C1 segment of cervical spinal cord (tissue), 14 donors: ENCODE measurements at places on chromosomes 1 and 21.

DNA sequence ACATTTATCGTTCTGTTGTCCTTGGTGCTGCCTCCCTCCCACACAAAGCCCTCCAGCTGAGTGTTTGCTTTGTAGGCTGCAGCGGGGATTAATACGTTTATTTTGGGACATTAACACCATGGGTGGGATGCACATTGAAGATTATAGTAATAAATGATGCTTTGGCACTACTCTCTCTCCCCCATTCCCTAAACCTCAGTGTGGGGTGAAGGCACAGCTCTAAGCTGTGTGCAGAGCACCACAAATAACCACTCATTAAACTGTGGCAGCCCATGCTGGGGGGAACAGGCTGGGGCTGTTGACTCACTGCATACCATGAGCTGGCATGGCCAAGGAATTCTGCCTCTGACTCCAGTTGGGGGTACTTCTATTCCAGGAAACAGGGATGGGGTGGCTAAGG is 7.7 kb downstream of the PCP4L1 start:
- DNase-seq: no peak

GRCh38 chr1:201344206-201345080 is 33.0 kb downstream of the TNNT2 start:
- no peak for DNase-seq

- no peak for DNase-seq
Measured at GRCh38 chr1:15146142-15146680, 7.3 kb upstream of the TMEM51 start.

GRCh38 chr1:169041366-169041765 is 65.1 kb upstream of the ATP1B1 start:
- no peak for DNase-seq

- no peak for DNase-seq
Measured at GRCh38 chr1:185636848-185637247, 97.3 kb upstream of the HMCN1 start.

GRCh38 chr1:50936321-50936720 is 23.7 kb downstream of the FAF1 start:
- no peak for DNase-seq

GRCh38 chr1:188244681-188245080 is 1415.9 kb downstream of the PLA2G4A start:
- no peak for DNase-seq

DNA sequence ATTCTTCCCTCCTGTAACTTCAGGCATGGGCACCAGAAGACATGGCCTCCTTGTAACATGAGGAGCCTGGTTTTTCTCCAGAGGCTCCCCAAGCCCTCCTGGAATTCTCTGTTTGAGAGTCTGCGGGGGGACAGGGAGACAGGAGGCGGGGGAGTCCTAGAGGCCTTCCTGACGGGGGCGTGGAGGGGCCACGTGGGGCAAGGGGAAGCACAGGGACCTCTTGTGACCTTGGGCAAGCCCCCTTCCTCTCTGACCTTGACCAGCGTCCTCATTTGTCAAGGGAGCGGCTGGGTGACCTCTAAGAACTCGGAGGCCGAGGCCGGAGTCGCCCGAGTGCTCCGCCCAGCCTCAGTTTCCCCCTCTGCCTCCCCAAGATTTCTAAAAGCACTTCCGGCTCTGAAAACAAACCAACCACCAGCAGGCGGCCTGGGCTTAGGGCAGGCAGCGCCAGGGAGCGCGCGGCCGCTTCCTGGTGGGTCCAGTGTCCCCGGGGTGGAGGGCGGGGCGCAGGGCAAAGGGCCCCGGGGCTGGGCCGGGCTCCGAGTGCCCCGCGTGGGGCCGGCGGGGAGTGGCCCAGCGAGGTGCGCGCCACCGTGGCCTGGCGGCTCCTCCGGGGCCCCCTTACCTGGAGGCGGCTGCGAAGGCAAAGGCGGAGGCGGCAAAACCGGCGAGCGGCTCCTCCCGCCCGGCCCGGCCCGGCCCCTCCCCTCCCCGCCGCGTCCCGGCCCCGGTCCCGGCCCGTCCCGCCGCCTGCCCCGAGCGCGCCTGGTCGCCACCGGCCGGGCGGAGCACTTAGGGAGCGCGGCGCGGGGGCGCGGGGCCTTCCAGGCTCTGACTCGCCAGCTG is at the start of gene TMCO4:
TSS of gene TMCO4 (minus strand) at position 687 of the 846 bp plus-strand sequence. CDS start 19,158 bp downstream, outside the sequence.
- no peak for DNase-seq

- DNase-seq: no peak
Measured at GRCh38 chr1:223403184-223403815, 10.1 kb downstream of the CCDC185 start.

DNA sequence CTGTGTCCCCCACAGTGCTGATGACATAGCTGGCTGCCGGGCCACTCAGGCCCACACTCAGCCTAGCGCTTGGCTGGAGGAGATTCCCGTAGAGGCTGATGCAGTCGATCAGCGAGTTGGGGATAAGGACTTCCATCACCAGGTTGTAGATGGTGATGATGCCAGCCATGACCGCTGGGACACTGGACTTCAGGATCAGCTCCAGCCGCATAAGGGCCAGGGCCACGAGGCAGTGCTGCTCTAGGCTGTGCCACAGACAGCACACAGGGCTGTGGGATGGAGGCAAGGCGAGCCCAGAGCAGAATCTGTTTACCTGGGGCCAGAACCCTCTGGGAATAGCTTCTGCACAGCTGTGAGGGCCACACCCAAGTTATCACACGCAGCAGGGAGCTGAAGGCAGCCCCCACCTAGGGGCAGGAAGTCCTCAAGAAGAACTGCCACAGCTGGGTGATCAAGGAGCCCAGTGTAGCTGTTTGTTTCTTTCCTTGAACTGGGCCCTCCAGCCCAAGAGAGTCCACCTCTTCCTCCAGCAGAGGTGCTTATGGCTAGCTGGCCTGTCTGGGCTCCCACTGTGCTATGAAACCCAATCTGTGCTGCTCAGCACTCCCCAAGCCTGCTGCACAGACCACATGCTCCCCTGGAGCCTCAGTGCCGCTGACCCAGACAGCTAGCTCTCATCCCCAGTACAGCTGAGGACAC is 6.2 kb downstream of the SLC2A1 start:
- no peak for DNase-seq

GRCh38 chr21:43297391-43297981 is 128.7 kb downstream of the CRYAA start:
- no peak for DNase-seq

DNA sequence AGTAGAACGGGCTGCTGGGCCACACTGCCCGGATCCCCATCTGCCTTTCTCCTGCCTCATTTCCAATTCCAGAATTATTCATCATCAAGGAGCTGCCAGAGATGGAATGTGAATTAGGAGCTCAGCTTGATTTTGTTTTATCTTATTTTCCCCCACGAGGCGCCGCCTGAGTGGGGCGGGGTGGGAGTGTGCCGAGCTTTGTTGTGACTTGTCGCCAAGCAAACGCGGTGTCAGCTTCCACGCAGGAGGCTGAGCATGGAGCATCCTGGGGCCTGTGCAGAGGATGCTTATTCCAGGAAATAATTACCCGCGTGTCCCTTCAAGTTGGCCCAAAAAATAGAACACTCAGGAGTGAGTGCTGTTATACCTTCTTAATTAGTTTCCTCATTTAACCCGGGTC is 91.2 kb downstream of the HMGB4 start:
- no peak for DNase-seq

GRCh38 chr1:74545821-74546220 is 33.4 kb upstream of the LRRC53 start:
- DNase-seq: no peak

- no peak for DNase-seq
Measured at GRCh38 chr1:7781923-7782495, 2.1 kb upstream of the PER3 start.

DNA sequence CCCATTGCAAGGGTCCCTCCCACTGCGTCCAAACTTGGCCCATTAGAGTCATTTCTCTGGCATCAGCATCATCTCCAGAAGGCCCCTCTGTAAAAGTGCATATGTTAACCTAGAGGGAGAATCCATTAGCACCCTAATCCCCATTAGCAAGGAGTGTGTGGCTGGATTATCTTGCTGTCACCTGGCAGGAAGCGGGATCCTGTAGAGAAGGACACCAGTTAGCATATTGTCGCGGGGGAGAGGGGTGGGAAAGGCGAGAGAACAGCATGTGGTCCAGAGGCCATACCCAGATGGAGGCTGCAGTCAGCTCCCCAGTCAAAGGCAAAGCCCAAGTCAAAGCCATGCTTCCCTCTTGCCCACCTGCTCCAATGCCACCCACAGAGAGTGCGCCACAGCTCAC is 64.0 kb downstream of the OLIG1 start:
- no peak for DNase-seq

- DNase-seq: no peak
Measured at GRCh38 chr1:22290157-22290556, 147.3 kb upstream of the WNT4 start.

DNA sequence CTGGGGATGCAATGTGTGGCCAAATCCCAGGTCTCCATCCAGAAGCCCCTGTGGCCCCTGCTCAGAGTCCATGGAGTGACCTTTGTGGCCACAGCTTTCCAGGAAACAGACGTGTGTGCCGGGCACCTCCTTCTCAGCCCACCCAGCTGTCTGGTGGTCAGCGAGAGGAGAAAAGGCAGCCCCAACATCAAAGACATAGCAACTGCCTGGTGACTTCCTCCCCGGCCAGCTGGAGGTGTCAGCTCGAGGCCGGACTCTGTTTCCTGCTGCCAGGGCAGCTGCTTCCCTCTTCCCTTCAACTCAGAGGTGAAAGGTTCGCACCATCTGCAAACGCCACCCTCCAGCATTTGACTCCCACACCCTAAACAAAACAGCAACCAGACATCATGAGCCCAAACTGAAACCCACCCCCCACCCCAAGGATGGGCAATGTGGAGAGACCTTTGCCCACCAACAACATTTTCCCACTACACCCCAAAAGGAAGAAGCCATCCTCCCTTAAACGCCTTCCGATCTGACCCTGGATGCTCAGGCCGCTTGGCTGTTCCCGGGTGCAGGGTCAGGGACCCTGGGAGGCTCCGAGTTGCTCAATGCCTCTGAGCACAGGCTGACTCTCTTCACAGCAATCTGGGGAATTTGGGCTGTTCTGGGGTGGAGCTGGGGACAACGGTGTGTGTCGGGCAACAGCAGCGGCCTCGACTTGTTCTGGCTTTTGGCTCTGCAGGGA is 162.3 kb downstream of the PSMG1 start:
- DNase-seq: no peak

GRCh38 chr1:239861985-239862384 is 229.7 kb upstream of the FMN2 start:
- no peak for DNase-seq

- DNase-seq: no peak
Measured at GRCh38 chr1:25430967-25431881, 527 bp downstream of the MACO1 start.
